T-helper 1 cell (primary cell): ENCODE measurements at places on chromosomes 7 and 10.

DNA sequence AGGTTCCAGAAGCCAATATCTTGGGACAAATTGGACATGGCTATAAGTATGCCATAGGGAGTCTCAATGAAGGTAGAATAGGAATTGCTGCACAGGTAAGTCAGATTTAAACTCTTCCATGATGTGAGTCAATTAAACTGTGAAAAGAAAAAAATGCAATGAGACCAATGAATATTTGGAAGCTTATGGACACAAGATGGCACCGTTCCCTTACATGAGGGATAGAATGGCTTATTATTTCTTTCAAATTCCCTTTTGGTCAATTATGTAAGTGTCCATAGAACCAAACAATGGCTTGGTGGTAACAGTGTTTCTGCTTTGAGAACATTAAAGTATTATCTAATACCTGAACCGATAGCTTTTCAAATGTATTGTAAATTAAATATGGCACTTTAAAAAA, 35.6 kb downstream of the ACADSB start:
- DNase-seq = no peak

DNA sequence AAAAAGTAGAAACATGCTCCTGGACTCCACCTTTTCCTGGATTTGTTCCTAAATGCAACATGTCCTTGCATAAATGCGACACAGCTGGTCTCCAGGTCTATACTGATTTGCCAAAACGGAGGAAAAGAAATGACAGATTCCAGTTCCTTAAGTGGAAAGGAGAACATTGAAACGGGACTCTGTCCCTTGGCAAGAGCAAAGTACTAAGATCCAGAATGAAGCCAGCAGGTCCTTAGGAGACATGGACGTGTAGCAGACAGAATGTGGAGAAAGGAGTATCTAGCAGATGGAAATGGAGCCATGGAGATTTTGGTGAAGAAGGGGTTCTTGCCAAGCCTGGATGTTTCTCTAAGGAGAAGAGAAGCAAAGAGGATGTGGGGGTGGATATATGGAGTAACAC, 16.2 kb downstream of the PIP start:
- DNase-seq = no peak

- no peak for DNase-seq
These were observed 271.6 kb downstream of the RPS24 start for GRCh38 chr10:78305311-78305710.

- peak; percentile 50 for DNase-seq
These were observed 9.1 kb upstream of the TMEM236 start for GRCh38 chr10:17742918-17743317.

GRCh38 chr7:20797462-20798080, 10.9 kb upstream of the SP8 start:
- no peak for DNase-seq

GRCh38 chr7:12610899-12611298, 40.4 kb downstream of the SCIN start:
- no peak for DNase-seq

DNA sequence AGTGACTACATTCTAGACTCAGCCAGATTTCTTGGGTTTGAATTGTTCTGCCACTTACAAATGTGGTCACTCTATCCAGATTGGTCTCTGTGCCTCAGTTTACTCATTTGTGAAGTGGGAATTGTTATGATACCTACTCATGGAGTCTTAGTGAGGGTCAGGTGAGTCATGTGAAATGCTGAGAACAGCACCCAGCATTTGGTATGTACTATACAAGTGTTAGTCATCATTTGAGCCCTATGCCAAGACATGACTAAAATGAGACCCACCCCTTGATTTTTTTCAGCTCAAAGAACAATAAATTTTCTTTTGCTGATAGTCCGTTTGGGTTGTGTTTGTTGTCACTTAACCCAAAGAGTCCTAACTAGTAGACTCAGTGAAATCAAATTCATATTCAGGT, 92.8 kb downstream of the CHN2 start:
- DNase-seq = no peak

DNA sequence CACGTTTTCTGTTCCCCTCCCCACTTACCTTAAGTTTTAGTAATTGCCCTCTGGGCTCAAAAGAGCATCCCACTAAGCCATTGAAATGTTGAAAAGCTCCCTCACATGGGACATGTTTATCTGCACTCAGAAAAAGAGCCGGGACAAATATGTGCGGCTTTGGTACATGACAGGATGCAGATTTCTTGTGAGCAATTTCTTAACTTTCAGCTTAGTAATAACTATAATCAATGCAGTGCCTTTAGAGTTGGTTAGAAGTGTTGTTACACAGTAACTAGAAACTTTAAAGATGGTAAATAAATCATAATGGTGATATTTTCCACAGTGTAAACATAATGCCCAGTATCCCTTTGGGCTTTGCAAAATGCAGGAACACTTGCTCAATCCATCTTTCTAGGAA, 89.2 kb downstream of the ZNF365 start:
- DNase-seq = no peak

DNA sequence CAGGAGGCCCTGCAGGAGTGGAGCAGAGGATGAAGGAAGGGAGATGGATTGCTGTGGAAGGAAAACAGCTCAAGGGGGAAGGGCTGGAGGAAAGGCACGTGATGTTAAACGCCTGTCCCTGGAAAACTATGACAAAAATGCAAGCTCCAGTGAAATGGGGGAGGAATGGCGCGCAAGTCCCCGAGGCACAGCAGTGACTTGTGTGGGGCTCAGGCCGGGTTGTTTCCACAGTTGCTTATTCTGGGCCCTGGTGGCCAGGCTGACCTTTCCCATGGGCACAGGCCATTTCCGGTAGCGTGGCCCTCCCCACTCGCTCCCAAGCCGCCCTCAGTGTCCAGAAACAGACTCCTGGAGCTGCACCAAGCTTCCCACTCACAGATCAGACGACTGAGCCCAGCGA, 68.1 kb upstream of the PDGFA start:
- no peak for DNase-seq

DNA sequence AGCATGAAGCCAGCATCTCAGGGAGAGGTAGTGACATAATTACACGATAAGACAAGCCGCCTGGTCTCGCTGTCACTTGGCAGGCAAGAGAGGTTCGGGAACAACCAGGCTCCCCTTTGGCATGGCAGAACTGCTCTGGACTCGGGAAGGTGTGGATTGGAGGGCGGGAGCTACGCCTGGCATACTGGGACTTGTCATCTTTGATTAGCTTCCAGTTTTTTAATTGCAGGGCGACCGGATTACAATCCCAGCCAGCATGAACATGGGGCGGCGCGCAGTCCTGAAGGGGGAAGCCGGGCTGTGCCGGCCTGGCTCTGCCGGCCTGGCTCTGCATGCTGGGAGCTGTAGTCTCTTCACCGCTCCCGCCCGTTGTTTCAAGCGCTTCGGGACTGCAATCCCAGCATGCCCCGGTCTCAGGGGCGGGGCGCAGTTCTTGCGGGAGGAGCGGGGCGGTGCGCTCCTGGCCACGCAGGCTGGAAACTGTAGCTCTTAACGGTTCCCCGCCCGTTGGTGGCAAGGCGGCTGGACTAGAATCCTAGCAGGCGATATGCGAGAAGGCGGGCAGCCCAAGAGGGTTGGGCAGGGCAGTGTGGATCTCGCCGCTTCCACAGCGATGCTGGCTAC, 45.5 kb upstream of the ZNF716 start:
- no peak for DNase-seq

DNA sequence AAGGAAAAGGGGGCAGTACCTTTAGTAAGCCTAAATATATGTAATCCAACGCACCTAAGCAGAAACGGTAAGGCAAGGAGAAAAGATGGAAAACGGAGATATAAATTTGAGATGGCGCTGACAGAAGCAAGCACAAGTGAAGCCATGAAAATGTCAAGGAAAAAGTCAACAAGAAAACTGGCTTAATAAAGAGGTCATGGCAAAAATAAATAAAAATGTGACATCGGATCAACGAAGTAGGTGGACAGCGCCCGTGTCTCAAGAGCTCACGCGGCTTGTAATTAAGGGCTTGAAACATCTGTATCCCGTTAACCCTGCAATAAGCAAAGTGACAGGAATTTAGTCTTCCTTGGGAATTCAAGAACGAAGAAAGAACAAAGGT, 611 bp downstream of the NDUFA5 start:
- DNase-seq = no peak

DNA sequence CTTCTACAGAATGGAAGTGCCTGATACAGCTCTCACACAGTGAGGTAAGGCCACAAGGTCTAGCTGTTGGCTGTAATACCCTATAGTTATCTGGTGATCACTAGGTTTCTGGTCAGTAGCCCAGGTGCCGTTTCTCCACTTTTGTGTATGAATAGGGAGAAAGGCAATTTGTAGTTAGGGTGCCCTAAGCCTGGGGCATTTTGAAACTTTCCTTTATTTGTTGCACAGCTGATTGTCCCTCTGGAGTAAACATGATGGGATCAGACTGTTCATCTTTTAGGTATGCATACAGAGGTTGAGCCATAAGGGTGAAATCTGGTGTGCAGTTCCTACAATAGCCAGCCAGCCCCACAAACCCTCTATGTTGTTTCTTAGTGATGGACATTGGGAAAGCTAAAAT, 112.4 kb downstream of the ANKRD26 start:
- DNase-seq = no peak

GRCh38 chr10:77922055-77922454, 4.5 kb downstream of the DLG5 start:
- no peak for DNase-seq

DNA sequence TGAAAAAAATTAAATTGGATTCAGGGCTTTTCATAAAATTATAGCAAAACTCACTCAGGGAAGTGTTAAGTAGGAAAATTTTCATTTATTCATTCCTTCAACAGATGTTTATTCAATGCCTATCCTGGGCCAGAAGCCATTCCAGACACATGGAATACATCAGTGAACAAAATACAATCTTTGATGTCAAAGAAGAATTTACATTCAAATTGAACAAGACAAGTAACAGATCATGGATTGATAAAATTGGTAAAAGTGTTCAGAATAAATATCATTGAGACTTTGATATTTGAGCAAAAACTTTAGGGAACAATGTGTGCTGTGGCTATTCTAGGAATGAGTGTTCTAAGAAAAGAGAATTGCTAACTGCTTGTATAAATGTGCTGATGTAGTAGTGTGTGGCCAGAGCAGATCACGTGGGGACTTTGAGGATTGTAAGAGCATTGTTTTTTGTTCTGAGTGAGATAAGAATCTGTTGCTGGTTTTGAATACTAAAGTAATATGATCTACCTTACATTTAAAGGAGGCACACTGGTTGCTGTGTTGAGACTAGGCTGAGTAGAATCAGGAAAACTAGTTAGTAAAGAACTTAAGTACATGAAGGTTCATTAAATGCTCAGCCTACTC, 957.2 kb downstream of the PCDH15 start:
- no peak for DNase-seq

- DNase-seq = no peak
These were observed 32.4 kb upstream of the ZMIZ2 start for GRCh38 chr7:44716205-44716604.

DNA sequence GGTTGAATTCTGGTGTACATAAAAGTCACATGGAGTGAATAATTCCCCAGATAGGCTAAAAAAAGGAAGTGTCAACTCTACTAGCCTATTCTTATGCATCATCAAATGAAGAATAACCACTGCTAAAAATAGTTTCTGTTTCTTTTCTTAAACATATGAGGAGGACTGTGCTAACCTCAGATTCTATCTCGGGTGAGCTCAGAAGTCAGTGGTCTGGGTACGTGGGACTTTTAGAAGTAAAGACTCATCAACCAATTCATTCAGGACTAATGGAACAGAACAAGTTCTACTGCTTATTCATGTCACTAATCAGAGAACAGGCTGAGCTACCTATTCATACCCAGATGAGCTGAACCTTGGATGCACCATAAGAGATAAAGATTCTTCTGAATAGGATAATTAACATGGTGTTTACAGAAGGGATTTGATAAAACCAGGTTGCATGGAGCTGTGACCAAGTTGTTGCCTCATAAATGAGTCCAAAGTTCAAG, 9.5 kb upstream of the ASAH2 start:
- DNase-seq = no peak

GRCh38 chr7:87317691-87318245, 27.7 kb upstream of the CROT start:
- no peak for DNase-seq

GRCh38 chr10:73408978-73409521, 4.8 kb downstream of the ANXA7 start:
- no peak for DNase-seq

GRCh38 chr10:128178302-128178958, 52.2 kb upstream of the MKI67 start:
- DNase-seq = peak; percentile 13

DNA sequence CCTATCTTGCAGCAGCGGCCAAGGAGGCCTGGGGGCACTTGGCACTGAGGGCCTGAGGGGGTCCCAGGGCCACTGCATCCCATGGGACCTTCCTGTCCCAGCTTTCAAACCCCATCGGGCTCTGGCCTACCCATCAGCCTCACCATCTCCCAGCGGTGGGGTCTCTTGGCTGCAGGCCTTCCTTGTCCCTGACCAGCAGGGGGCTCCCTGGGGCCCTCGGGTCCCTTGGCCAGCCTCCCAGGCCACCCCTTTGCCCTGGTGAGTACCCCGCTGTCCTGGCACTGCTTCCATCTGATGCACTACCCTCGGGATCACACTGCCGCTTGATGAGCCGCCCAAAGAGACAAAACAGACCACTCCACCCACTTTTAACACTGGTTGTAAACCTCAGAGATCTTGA, 43.5 kb downstream of the YKT6 start:
- DNase-seq = no peak

DNA sequence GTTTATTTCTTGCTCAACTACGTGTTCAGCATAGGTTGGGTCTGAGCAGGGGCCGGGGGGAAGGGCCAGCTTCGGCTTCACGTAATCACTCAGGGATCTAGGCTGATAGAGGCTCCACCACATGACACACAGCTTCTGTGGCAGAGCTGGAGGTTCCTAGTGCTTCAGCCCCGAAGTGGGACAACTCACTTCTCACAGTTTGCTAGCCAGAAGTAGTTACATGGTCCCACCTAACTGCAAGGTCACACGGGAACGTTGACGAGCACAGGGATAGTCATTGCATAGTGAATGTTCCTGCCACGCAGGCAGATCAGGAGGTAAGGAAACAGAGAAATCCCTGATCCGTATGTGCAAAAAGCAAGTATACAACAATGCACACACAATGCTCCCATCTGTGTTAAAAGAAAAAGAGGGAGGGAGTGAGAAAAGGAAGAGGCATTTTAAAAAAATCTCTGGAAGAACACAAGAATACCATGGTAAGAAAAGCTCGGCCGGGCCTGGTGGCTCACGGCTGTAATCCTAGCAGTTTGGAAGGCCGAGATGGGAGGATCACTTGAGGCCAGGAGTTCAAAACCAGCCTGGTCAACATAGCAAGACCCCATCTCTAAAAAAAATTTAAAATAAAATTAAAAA, 16.9 kb downstream of the SMURF1 start:
- no peak for DNase-seq

DNA sequence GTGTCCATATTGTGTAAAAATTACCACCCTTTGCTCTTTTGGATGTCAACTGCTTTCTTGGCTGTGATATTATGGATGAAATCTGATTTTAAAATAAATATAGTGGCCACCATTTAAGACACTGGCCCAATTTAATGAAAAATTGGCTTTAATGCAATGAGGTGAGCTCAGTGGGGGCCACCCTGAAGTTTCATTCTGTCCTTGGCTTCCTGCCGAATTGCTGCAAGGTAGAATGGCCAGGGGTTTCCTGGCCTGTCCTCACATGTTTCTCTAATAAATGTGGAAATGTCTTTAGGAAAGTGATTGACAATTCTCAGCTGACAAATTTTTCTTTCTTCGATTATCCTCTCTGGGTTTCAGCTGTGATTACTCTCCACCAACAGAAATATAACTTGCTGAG, 36.0 kb downstream of the DYNC1I1 start:
- no peak for DNase-seq
